ENCODE measurements at places on chromosomes 5 and 9.

DNA sequence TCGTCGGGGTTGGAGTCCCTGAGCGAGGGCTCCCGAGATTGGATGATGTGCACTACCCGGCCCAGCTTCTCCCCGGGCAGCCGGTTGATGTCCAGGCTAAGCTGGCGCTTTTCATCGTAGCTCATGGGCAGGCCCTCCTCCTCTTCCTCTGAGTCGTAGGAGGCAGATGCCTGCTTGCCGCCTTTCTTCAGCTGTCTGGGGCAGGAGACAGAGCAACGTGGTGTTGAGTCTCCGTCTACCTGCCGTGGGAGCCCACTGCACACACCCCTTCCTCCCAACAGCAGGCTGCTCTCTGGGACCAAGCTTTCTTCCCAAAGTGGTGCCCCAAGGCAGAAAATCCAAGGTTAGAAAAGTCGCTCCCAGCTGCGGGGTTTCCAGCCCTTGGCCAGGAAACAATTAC is 10.8 kb downstream of the BRD3OS start:
- DNase-seq = no peak

DNA sequence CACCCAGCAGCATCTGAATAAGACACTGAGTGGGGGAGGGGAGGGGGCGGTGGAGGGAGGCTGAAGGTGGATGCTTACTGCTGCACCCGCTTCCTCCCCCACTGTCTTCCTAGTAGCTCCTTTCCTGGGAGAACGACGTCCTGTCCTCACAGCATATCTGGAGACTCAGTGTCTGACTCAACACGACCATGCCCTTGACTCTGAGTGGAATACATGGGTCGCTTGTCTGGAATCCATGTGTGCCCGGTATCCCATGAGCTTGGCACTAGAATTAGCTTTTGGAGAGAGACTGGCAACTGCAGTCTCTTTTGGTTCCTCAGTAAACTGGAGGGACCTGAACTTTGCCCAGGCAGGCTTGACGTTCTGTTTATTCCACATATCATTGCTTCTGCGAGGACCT is 125.4 kb upstream of the FAM120A start:
- no peak for DNase-seq

DNA sequence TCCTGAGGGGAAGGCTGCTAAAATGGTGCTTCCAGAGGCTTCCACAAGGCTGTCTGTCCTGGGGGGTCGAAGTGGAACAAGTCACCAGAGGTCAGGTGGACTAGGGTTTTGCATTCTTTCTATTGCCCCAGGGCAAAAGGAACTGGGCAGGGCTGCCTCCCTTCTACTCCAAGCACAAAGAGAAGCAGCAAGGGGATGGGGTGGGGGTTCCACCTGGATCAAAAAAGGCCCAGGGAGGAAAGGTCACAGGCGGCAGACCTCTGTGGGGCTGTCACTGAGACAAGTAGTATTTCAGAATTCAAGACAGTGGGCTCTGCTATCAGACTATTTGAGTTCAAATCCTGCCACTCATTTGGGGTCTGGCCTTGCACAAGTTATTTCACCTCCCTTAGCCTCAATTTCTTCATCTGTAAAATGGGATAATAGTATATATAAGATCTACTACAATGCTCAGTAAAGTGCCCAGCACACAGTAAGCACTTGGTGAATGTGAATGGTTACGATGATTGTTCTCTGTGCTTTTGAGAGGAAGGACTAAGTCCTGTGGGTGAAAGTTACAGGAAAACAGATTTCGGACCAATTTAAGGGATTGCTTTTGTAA is 1.9 kb upstream of the ARSI start:
- DNase-seq = no peak

DNA sequence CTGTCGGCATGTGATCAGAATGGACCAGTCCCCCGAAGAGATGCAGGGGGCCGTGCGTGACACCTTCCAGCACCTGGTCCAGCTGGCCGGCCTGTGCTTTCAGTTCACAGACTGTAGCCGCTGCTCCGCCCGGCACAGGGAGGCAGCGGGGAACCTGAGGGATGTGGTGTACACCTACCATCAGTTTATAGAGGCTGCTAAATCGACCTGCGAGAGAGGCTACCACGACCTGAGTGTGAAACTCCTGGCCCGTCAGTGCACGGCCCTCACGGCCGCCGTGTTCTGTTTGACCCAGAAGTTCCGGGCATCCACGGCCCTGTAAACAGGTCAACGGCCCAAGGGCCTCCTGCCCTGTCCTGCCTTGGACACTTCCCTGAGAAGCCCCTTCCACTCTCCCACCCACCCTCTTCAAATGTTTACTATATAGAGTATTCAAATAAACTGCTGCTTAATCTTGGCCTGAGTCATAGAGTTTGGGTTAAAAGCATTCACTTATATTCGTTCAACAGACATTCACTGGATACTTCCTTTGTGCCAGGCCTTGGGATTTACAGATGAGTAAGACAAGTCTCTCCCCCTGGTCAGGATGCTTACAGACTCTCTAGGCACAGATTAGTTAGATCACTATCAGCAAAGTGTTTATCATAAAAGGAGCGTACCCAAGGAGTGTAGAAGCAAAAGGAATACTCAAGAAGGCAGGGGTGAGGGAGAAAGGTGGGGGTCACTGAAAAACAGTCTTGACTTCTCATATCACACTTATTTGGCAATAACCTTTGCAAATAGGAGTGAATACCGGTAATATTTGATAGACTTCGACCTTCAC is 6.9 kb upstream of the TRMT10B start:
- no peak for DNase-seq

DNA sequence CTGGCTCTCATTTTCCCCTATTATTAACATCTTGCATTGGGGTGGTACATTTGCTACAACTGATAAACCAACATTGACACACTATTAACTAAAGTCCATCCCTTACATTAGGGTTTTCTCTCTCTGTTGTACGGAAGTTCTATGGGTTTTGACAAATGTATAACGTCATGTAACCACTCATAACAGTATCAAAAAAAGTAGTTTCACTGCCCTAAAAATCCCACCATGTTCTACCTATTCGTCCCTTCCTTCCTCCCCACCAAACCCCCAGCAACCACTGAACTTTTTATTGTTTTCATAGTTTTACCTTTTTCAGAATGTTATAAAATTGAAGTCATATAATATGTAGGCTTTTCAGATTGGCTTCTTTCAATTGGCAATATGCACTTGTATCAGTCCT is 40.1 kb downstream of the MLLT3 start:
- DNase-seq = no peak

- no peak for DNase-seq
Measured at GRCh38 chr9:128245421-128246151, 30.2 kb downstream of the GOLGA2 start.

GRCh38 chr9:92385477-92385876 is 18.9 kb downstream of the OGN start:
- DNase-seq = no peak

- DNase-seq = no peak
Measured at GRCh38 chr5:45642370-45642769, 53.8 kb downstream of the HCN1 start.

DNA sequence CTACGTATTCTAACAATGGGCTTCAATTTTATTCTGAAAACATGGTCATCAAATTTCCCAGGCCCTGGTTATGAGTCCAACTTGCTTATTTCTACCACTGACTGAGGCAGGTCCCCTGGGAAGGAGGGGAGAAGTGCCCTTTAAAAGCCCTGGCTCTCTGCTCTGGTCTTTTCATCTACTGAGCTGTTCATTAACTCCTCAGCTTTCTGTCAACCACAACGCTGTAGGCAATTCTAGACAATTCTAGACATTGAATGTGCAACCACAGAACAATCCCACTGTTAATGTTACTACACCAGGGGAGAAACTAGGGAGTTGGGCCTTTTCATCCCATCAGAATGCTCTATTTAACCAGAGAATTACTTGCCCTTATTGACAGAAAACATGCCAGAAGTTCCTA is 10.0 kb downstream of the MOCS2 start:
- no peak for DNase-seq
